Glutamatergic neuron (in vitro differentiated cells): ENCODE measurements at places on chromosomes 6 and 20. TPM values are rescaled to one million over a fixed set of nuclear protein-coding genes. Genes with fewer than 3 reads are reported as not detected.

The DEFB110 gene
- total RNA-seq: not detected

The TGIF2 gene
- total RNA-seq: 10.1 TPM

The NSFL1C gene
- 71.4 TPM for total RNA-seq

The POM121L2 gene
- not detected for total RNA-seq

The C6orf132 gene
- 0.25 TPM for total RNA-seq

The TMEM170B gene
- total RNA-seq: 11.0 TPM

The HCRTR2 gene
- total RNA-seq: not detected

The COL10A1 gene
- total RNA-seq: not detected

DNA sequence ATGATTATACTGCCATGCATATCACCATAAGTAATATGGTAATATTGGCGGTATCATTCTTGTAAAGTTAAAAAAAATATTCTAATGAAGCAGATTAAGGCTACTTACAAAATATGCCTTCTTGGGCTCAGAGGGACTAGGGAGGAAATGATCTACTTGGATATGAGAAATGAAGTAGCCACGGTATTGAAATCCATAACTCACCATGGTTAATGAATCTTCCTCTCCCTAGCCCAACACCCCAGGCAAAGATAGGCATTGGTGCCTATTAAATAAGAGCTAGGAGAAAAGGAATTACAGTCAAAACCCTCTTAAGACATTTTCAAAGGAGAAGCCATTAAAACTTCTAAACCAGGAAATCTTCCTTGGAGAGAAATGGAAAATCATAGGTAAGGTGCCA is 280.5 kb downstream of the TFAP2B start:
- H3K36me3 ChIP-seq: no peaks in the 10 kb centered on the region
- no peak overlapping the region for H3K4me3 ChIP-seq
- H3K27ac ChIP-seq: no peak overlapping the region
- no peaks in the 10 kb centered on the region for H3K27me3 ChIP-seq

- no peak overlapping the region for H3K27ac ChIP-seq
- no peak overlapping the region for H3K4me3 ChIP-seq
- H3K36me3 ChIP-seq: no peaks in the 10 kb centered on the region
- H3K27me3 ChIP-seq: no peaks in the 10 kb centered on the region
These were observed 126.8 kb upstream of the HMGCLL1 start for GRCh38 chr6:55705451-55706440.

DNA sequence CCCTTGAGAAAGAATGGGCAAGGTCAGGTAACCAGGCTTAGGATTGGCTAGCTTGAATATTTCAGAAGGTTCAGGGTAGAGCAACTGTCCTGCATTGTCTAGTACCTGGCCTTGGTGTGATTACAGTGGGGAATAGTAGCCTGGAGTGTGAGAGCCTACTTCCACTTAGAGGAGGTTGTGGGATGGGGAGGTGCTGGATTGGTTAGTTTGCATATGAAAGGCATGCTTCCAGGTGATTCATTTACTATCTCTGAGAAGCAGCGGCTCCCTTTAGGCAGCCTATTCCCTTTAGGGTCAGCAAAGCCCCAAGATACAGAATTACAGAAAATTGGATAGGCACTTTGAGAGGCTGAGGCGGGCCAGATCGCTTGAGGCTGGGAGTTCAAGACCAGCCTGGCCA is 25.0 kb upstream of the SCGN start:
- H3K36me3 ChIP-seq: no peaks in the 10 kb centered on the region
- peaks cover 4% of the 10 kb centered on the region for H3K27me3 ChIP-seq
- peaks cover 42% of the 10 kb centered on the region for H3K4me1 ChIP-seq
- no peak overlapping the region for H3K4me3 ChIP-seq
- DNase-seq: no peak
- no peak overlapping the region for H3K27ac ChIP-seq

DNA sequence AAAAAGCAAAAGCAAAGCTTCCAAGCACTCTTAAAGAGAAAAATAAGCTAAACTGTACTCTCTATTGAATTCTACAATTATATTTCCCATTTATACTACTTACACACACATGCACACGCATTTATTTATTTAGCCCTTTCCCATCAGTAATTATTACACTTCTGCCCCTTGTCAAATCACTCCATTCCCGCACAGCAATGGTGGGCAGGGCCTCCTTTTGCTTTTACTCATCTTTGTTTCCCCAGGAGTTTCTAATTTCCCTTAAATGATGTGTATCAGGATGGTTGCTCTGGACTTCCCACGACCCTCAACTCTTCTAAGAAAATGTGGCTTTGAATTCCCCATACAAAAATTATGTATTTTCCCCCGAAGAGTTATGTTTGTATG is 19.9 kb downstream of the PXT1 start:
- H3K4me1 ChIP-seq: peaks cover 5% of the 10 kb centered on the region
- peak overlapping the region; percentile 57 for H3K27ac ChIP-seq
- H3K36me3 ChIP-seq: no peaks in the 10 kb centered on the region
- H3K27me3 ChIP-seq: no peaks in the 10 kb centered on the region
- H3K4me3 ChIP-seq: peak overlapping the region; percentile 89
- no peak for DNase-seq

- H3K27me3 ChIP-seq: peaks cover 27% of the 10 kb centered on the region
- peak overlapping the region; percentile 67 for H3K27ac ChIP-seq
- peaks cover 7% of the 10 kb centered on the region for H3K4me1 ChIP-seq
- H3K4me3 ChIP-seq: peak overlapping the region; percentile 88
- H3K36me3 ChIP-seq: no peaks in the 10 kb centered on the region
These were observed 2.0 kb upstream of the KCNB1 start for GRCh38 chr20:49484180-49485140.

- peak; percentile 64 for DNase-seq
- peaks cover 14% of the 10 kb centered on the region for H3K4me1 ChIP-seq
- H3K36me3 ChIP-seq: peaks cover 3% of the 10 kb centered on the region
- peak overlapping the region; percentile 55 for H3K27ac ChIP-seq
These were observed 99.8 kb downstream of the TFAP2A start for GRCh38 chr6:10315034-10315433.

DNA sequence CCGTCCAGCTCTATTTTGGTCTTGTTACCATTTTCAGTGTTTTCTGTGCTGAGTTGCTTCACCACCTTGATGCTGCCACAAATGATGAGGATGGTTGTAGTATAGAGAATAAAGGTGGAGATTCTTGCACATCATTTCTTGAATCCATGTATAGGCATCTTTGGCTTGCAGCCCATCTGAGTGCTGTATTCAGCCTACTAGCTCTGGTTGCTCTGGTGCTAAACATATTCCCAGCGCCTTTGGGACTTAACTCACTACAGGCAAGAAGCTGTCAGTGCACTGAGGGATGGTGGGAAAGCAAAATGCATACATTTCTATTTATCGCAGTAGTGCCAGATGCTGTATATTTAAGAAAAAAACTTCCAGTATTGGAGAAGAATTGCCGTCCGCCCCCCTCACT is 86.0 kb downstream of the CARMIL1 start:
- H3K36me3 ChIP-seq: no peaks in the 10 kb centered on the region
- no peak for DNase-seq
- H3K4me3 ChIP-seq: no peak overlapping the region
- peaks cover 20% of the 10 kb centered on the region for H3K4me1 ChIP-seq

GRCh38 chr6:142786476-142786875 is 158.5 kb downstream of the HIVEP2 start:
- H3K36me3 ChIP-seq: no peaks in the 10 kb centered on the region
- no peak overlapping the region for H3K4me3 ChIP-seq
- H3K27ac ChIP-seq: no peak overlapping the region
- no peak for DNase-seq
- H3K27me3 ChIP-seq: no peaks in the 10 kb centered on the region

- peak; percentile 64 for DNase-seq
- peak overlapping the region; percentile 99 for H3K4me3 ChIP-seq
- H3K27me3 ChIP-seq: peaks cover 25% of the 10 kb centered on the region
- peaks cover 5% of the 10 kb centered on the region for H3K36me3 ChIP-seq
These were observed 5.0 kb downstream of the BRD2 start for GRCh38 chr6:32973144-32974015.

DNA sequence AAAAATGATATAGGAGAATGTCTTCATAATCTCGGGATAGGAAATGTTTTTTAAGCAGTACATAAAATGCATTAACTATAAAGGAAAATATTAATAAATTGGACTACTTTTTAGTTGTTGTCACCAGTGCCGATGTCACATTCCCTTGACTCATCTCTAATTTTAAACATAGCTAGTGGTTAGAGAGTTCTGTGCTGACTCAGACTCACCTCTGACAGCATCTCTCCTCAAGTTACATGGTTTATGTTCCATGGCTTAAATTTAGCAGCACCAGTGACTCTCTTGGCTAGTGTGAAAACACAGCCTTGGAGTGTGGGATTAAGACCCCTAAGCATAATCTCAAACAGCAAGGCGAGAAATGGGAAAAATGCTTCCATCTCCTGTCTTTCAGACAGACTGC is 311.8 kb upstream of the MMS22L start:
- H3K4me1 ChIP-seq: no peaks in the 10 kb centered on the region
- no peak overlapping the region for H3K4me3 ChIP-seq
- H3K36me3 ChIP-seq: no peaks in the 10 kb centered on the region
- H3K27ac ChIP-seq: no peak overlapping the region
- no peaks in the 10 kb centered on the region for H3K27me3 ChIP-seq
- no peak for DNase-seq

DNA sequence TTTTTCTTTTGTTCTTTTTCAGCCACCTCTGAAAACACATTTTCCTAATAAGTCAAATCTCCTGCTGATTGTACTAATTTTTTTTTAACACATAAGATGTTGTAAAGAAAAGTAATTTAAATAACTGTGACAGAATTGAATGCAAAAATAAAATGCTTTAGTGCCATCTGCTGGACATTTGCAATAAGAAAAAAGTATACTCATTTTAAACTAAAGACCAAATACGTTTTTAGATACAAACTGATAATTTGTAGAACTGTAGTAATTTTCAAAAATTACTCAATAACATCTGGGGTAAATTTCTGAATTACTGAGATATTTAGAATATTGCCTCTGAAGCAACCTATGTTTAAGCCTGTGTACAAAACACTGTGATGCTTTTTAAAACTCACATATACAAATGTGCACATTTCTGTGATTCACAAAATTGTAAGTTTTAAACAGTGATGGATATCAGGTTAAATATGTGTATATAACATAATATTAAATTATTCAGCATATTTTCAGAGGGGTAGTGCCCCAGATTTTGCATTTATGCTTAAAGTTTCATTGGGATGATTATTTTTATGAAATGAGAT is 198.7 kb downstream of the RIMS1 start:
- H3K4me3 ChIP-seq: no peak overlapping the region
- H3K36me3 ChIP-seq: no peaks in the 10 kb centered on the region
- no peaks in the 10 kb centered on the region for H3K27me3 ChIP-seq

DNA sequence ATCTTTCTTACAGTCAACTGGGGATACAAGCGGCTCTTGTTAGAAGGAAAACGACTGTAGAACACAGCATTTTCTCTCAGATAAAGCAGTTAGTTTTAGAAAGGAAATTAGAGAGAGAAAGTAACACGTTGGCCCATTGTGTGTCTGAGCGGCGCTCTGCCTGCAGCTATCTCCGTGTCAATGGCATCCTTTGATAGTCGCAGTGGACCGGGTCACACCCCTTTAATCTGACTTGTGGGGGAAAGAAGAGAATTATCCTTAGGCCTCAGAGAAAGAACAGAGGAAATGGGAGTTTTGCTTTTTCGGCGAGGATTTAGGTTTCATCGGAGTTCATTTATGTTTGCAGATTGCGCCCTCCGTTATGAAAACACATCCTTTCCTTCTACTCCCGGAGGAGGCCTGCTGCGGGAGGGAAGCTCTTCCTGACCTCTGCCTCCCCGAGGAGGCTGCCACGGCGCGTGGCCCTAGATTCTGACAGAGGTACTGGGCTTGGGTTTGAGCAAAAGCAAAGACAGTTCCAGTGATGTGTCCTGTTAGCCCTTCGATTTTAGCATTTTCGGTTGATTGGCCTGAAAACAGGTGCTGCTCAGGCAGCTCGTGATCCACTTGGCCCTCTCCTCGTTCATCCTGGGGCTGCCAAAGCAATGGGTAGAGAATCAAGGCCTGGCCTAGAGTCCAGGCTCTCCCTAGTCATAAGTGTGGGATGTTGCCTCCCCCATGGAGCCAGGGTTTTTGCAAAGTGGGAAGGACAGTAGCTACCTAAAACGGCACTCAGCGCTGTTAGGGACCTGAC is 74.9 kb downstream of the ZDHHC14 start:
- no peak for DNase-seq
- no peaks in the 10 kb centered on the region for H3K36me3 ChIP-seq
- H3K4me3 ChIP-seq: no peak overlapping the region
- no peaks in the 10 kb centered on the region for H3K27me3 ChIP-seq
- H3K4me1 ChIP-seq: peaks cover 29% of the 10 kb centered on the region

GRCh38 chr6:127173156-127173940 is 54.9 kb downstream of the RSPO3 start:
- H3K27ac ChIP-seq: no peak overlapping the region
- no peaks in the 10 kb centered on the region for H3K27me3 ChIP-seq
- no peaks in the 10 kb centered on the region for H3K4me1 ChIP-seq
- H3K4me3 ChIP-seq: no peak overlapping the region
- H3K36me3 ChIP-seq: no peaks in the 10 kb centered on the region
- DNase-seq: no peak

DNA sequence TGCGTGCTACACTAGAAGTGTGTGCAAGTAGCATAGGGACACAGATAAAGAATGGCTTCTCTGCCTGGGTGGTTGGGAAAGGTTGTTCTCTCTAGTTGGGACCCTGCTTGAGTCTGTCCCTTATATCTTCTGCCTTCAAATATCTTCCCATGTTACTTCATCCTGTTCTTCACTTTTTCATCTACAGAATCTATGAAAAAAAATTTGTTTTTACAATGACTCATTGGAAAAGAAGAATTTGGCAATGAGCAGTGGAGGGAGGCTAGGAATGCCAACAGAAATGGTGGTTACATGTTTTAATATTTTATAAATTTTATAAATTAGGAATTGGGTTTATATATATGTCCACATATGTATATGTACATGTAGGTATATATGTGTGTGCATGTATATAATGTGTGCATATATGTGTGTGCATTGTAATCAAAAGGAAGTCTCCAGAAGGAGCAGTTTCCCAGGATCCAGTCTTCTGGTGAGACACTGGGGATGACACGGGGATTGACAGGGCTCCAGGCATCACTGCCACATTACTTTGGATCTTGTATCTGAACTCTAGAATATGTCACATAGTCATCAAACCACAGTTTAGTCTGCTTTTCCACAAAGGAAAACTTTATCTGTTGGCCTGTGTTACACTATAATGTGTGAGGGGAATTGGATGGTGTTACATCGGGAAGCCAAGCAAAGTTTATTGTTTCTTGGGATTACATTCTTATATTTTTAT is 75.3 kb upstream of the RIPOR2 start:
- DNase-seq: no peak
- no peak overlapping the region for H3K27ac ChIP-seq
- peaks cover 11% of the 10 kb centered on the region for H3K4me1 ChIP-seq
- H3K36me3 ChIP-seq: no peaks in the 10 kb centered on the region
- H3K27me3 ChIP-seq: no peaks in the 10 kb centered on the region

- peak; percentile 24 for DNase-seq
- no peak overlapping the region for H3K27ac ChIP-seq
- peaks cover 4% of the 10 kb centered on the region for H3K4me1 ChIP-seq
- peaks cover 27% of the 10 kb centered on the region for H3K27me3 ChIP-seq
- H3K4me3 ChIP-seq: peak overlapping the region; percentile 50
These were observed 181.0 kb downstream of the TRIM27 start for GRCh38 chr6:28742668-28743270.

- no peaks in the 10 kb centered on the region for H3K36me3 ChIP-seq
- H3K27ac ChIP-seq: peak overlapping the region; percentile 79
- no peak for DNase-seq
- H3K4me1 ChIP-seq: peaks cover 4% of the 10 kb centered on the region
These were observed 48.7 kb upstream of the CLVS2 start for GRCh38 chr6:122947355-122947754.
